ENCODE measurements at places on chromosomes 5 and 9.
A peak's percentile ranks its signal among the peaks of the same experiment; 100 is the strongest.

- no peak for DNase-seq
Observed at GRCh38 chr5:125113328-125113727, 366.9 kb upstream of the ZNF608 start.

DNA sequence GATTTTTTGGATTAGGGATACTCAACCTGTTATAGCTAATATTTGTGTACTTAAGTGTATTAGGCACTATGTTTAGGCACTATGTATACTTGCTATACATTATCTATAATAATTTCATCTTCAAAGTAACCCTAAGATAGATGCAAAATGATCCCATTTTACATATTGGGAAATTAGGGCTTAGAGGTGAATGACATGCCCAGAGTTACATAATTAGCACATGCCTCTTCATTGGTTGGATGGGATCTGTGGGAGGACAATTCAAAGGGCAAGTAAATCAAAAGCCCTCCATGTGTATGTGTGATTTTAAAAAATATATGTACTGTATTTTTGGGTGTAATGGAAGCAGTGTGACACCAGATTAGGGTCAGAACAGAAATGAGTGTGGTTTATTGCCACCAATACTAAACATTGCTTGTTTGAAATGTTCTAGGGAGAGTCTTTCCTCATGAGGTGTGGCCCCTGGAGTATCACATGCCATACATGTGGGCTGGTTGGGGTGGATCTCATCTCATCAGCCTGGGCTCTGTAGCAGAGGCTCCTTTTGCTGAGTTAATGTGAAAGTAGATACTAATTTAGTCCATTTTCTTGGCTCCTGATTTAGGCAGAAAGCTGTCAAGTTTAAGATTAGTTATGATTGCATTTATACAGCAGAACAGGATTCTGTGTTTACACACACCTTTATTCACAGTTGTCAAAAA lies 5.5 kb downstream of the C9orf85 start:
- DNase-seq = no peak

DNA sequence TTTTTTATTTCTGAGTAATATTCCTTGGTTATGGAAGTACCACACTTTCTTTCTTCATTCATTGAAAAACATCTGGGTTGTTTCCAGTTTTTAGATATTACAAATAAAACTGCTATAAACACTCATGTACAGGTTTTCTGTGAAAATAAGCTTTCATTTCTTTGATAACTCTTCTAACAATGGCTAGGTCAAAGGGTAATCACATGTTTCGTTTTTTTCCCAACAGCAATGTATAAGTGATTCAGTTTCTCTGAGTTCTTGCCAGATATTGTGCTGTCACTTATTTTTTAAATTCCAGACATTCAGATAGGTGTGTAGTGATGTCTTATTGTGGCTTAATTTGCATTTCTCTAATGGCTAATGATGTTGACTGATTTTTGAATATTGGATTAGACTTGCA lies 16.7 kb upstream of the TNPO1 start:
- DNase-seq = no peak

DNA sequence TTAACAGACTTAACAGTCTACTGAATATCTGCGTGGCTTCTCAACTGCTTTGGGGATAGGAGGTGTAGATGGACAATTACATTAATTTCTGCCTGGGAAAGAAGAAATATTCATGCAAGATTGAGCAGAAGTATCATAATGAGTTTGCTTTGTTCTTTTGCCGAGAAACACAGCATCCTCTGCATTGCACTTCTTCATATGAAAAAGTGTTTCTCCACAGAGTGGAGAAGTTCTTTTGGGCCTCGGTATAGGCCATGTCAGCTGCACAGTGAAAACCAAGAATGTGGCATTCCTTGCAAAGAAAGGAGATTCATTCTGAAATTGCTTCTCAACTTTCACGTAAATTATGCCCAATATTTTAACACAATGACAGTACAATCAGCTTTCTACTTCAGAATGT lies 17.6 kb upstream of the SNX2 start:
- DNase-seq = no peak

- DNase-seq = no peak
Observed at GRCh38 chr9:137487454-137488326, 28.6 kb upstream of the NSMF start.

DNA sequence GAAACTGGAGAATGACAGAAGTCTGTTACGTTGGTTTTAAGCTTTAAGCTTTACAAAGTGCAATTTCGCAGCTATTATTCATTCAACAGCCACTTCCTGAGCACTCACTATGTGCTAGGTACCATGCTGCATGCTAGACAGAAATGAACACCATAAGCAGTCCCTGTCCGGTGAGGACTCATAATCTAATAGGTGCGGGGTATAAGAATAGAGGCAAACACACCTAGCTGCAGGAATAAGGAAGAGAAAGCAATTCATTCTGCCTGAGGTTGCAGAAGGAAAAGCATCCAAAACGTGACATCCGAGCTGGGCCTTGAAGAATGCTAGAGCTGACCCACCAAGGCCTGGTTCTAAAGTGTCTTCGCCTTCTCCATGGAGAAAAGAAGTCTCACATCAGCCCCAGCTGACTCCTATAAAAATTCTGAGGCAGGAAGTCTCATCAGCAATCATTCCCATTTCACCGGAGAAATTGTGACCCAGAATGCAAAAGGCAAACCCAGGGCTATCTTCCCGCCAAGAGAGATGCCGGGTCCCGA lies 542 bp downstream of the FKBP15 start:
- DNase-seq = no peak

DNA sequence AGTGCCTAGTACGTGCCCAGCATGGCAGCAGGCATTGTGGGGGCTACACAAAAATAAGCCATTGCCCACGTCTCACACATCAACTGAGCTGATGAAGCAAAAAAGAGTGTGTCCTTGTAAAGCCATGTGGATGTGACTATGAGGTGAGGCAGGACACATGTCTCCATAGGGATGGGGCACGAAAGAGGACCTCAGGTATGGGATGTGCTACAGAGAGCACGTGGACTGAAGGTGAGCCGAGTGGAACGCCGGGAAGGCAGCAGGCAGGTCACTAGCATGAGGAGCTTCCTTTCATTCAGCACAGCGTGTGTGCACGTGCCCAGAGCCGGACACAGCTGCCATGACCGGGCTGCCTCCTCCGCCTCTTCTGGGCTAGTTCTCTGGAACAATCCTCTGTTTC lies 429.8 kb downstream of the SPOCK1 start:
- DNase-seq = no peak

GRCh38 chr5:153885141-153885540 lies 153.6 kb downstream of the FAM114A2 start:
- no peak for DNase-seq

- DNase-seq = no peak
Observed at GRCh38 chr9:125785248-125785751, 38.1 kb downstream of the PBX3 start.

- DNase-seq = no peak
Observed at GRCh38 chr9:88339317-88339716, 48.9 kb upstream of the SPIN1 start.

DNA sequence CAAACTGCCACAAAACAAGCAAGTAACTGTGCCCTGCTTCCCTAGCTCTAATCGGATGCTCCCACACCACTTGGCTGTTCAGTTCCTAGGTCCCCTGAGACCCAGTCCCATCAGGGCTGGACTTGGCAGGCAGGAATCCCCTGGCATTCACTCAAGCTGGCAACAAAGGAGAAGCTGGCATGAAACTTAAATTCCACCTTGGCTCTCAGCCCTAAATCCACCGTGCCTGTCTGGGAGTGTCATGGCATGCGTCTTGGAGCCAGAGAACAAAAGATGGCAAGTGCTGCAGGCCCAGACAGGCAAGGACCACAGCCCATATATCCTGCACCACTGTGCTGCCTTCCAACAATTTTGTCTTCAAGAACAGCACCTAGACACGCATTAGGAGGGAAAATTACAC lies 38.2 kb downstream of the ETF1 start:
- DNase-seq = no peak

DNA sequence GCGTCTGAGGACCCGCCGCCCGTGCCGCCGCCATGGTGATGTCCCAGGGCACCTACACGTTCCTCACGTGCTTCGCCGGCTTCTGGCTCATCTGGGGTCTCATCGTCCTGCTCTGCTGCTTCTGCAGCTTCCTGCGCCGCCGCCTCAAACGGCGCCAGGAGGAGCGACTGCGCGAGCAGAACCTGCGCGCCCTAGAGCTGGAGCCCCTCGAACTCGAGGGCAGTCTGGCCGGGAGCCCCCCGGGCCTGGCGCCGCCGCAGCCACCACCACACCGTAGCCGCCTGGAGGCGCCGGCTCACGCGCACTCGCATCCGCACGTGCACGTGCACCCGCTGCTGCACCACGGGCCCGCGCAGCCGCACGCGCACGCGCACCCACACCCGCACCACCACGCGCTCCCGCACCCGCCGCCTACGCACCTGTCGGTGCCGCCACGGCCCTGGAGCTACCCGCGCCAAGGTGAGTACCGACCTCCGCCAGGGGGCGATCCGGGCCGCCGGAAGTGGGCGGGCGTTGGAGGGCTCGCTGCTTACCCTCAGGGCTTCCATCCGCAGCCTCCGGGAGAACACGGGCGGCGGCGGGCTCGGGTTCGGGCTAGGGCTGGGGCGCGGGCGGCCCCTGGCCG lies 8.5 kb downstream of the PRR7 start:
- DNase-seq = peak; percentile 78

GRCh38 chr9:132283863-132284262 lies 70.9 kb downstream of the SETX start:
- DNase-seq = peak; percentile 29

GRCh38 chr5:44632344-44632743 lies 176.4 kb upstream of the MRPS30 start:
- no peak for DNase-seq

GRCh38 chr5:169945831-169946261 lies 34.4 kb downstream of the INSYN2B start:
- peak; percentile 84 for DNase-seq

GRCh38 chr5:34758514-34758913 lies 80.5 kb upstream of the TTC23L start:
- no peak for DNase-seq

- no peak for DNase-seq
Observed at GRCh38 chr5:154109416-154110106, 70.8 kb downstream of the MFAP3 start.

DNA sequence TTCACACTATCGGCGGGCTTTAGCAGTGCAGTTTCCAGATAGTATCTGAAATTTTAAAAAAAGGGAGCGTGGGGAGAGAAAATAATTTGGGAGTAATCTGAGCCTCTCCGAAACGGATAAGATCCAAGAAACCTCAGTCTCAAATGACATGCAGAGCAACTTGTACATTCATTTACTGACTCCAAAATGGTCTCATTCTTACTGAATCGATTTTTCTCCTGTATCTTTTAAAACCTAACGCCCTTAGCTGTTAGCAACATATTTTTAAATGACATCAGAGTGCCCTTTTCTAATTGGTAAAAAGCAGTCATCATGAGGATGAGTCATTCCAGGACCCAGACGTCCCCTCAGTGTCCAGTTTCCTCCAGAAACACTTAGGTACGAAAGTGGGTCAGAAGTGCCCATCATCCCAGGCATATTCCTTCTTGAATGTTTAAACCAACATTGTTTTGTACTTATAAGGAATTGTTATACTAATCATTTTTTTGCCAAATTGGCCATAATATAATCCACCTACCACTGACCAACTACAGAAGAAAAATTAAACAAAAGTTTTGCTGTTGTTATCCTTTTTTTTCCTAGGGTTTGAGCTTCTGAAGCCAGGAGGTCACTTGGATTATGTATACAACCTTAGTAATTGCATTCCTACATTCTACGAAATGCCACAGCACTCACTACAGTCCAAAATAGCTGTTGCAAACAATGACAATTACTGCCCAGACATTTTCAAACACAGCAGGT lies 354.4 kb downstream of the ADAMTS6 start:
- DNase-seq = peak; percentile 32

- DNase-seq = no peak
Observed at GRCh38 chr9:93683331-93684134, 107.1 kb downstream of the PHF2 start.

- DNase-seq = no peak
Observed at GRCh38 chr5:126864042-126864688, 87.2 kb downstream of the LMNB1 start.

DNA sequence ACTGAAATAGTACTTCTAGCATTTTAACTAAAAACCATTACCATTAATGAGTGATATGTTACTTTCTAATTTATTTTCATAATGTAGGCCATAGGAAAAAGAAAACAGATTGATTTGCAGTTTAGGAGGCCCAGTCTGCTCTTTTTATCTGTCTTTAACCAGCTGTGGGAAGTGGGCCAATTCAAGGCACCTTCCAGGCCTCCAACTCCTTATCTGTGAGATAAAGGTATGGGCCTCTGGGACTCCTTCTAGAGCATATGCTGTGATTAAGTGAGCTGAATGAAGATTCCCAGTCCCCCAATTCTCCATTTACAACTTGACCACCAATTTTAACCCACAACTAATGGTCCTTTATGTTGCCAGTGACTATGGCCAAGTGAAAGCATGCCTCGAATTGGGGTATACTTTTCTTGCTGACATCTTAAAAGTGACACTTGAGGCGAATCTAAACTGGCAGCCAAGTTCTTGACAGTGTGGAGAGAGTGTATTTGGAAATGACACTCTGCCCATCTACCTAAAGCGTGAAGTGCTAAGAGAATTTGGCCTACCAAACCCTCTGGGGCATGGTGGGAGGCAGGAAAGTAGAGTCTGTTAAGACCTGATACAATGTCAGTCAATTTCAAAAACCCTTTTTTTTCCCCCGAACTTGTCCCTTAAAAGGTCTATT lies 88.3 kb downstream of the PIK3R1 start:
- no peak for DNase-seq

DNA sequence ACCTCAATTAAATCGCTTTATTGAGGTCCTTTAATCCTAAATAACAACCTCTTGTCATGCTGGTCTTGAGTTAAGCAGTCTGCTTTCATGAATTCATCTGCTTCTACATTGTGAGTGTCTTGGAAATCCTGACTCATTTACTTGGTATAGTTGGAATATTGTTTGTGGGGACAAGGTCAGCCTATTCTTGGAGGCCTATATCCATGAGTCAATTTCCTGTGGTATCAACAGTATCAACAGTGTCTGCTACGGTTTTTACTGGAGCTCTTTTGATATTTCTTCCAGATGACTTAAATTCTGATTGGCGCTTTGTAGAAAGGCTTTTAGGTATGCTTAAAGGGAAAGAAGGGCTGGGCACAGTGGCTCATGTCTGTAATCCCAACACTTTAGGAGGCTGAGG lies 71.2 kb upstream of the PARP8 start:
- DNase-seq = peak; percentile 34

GRCh38 chr9:14903040-14903439 lies 7.2 kb downstream of the FREM1 start:
- no peak for DNase-seq

DNA sequence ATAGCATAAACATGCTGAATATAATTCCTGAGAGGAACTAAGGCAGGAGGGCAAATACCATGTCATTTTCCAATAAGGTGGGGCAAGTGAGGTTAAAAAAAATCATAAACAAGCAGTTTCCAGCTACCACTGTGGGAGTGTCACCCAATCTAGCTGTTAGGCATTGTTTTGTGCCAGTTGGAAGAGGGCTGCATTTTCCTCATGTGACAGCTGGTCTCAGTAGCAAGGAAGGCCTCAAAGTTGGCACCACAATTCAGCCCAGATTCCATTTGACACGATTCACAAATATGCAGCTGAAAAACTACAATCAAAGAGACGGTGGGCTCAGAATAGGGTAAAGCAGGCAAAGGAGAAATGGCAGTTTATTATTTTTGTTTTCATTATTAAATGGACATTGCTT lies 636.1 kb downstream of the KIF4B start:
- no peak for DNase-seq

- DNase-seq = no peak
Observed at GRCh38 chr5:83563631-83564030, 92.1 kb downstream of the VCAN start.

GRCh38 chr5:52757527-52757926 lies 30.2 kb upstream of the ITGA1 start:
- no peak for DNase-seq

Data from hepatic stellate cell (primary cell).